ENCODE measurements at places on chromosomes 13 and 19. TPM values are rescaled to one million over a fixed set of nuclear protein-coding genes. Genes with fewer than 3 reads are reported as not detected.

The ZNF439 gene
- 2.4 TPM for total RNA-seq

- DNase-seq = no peak
Measured at GRCh38 chr13:112775791-112776279, 86.0 kb downstream of the ATP11A start.

The CACNA1A gene
- total RNA-seq = 0.14 TPM

The THSD1 gene
- 80.3 TPM for total RNA-seq

- no peak for DNase-seq
Measured at GRCh38 chr19:5356918-5357317, 16.3 kb upstream of the PTPRS start.

- no peak for DNase-seq
Measured at GRCh38 chr13:97459215-97459777, 25.3 kb downstream of the RAP2A start.

The KASH5 gene
- total RNA-seq = not detected

The PRTN3 gene
- not detected for total RNA-seq

- DNase-seq = no peak
Measured at GRCh38 chr13:73803997-73804396, 330.2 kb downstream of the KLF12 start.

GRCh38 chr19:49593233-49594113 lies 2.5 kb downstream of the PRR12 start:
- DNase-seq = peak; percentile 95

DNA sequence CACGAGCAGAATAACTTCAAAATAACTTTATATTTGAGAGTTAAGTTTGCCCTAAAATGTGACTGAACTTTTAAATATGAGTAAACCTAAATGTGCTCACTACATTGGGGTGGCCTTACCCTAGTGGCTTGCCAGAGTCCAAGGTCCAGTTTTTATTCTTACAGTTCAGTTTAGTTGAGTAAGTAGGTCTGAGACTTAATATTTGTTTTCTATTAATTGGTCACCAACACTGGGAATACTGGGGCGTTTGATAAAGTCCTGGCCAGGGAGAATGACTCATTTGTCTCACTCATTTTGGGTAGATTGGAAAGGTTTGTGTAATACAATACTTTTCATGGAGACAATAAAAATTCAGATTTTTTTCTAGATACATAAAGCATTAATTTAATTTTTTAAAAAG lies 127.8 kb upstream of the SPATA13 start:
- DNase-seq = no peak
